ENCODE measurements at places on chromosomes 4 and X. TPM values are rescaled to one million over a fixed set of nuclear protein-coding genes. Genes with fewer than 3 reads are reported as not detected.

Gene SHROOM4
- 63.4 TPM for total RNA-seq

Gene CXCL3
- total RNA-seq, result 0.33 TPM

Gene DRD5
- total RNA-seq, result not detected

Gene CSAG1
- total RNA-seq, result not detected

Gene SMIM10L2A
- total RNA-seq, result 1.3 TPM

Gene SUPT20HL1
- total RNA-seq, result not detected

Gene PPP2R2C
- total RNA-seq, result 0.10 TPM

Gene SYTL5
- total RNA-seq, result 0.10 TPM

Gene LRCH2
- total RNA-seq, result 5.0 TPM

Gene HGFAC
- total RNA-seq, result 0.33 TPM

Gene DGKK
- not detected for total RNA-seq

All from vein endothelial cell (primary cell).